ENCODE measurements at places on chromosomes 12 and 14.
A peak's percentile ranks its signal among the peaks of the same experiment; 100 is the strongest.

DNA sequence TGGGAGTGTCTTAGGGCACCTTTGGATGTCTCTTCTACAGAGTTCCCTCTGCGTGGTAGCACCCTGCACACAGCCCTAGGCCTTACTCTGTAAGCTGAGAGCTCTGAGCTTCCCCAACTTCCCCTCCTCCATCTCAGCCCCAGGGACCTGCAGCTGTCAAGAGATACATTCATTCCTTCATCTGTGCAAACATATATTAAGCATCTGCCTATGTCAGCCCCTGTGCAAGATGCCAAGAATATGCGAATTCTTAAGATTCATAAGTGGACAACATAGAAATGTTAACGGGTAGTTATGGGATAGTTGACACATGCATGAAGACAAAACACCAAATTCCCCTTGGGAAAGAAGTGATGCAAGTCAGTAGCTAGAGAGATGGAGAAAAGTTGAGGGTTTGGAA is 190.8 kb downstream of the SLC41A2 start:
- DNase-seq: no peak

DNA sequence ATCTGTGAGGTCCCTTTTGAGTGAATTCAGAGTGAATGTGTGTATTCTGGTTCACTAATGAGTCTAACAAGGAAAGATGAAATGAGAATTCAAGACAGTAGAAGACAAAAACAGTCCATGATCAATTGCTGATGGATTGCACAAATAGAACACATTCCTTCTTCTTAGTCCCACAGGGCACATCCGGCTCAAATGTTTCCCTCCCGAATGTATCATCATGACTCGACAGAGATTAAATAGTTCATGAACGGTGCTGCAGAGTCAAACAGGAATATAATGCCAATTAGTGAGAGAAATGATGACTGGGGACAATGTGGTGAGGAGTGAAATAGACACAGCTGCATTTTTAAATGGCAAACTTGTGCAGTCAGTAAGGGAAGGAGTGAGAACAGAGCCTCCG is 11.5 kb upstream of the SFSWAP start:
- DNase-seq: no peak

DNA sequence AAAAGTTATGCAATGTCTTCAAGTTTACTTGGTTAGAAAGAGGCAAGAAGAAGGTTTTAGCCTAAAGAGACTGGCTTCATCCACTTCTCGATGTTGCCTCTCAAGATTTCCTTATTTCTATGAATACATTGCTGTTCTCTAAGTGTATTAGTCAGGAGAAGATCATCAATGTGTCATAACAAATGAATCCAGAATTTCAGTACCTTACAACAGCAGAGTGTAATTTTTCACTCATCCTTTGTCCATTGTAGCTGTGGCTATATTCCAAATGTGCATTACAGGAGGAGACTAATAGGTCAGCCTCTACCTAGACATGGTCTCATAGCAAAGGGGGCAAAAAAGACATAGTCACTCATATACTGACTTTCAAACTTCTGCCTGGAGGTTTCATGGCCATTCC is 579.1 kb downstream of the PRKD1 start:
- DNase-seq: no peak

- no peak for DNase-seq
Measured at GRCh38 chr12:45599196-45599595, 130.3 kb upstream of the ARID2 start.

- no peak for DNase-seq
Measured at GRCh38 chr12:90020014-90020413, 311.4 kb upstream of the ATP2B1 start.

GRCh38 chr14:22945642-22946041 is 11.2 kb downstream of the HAUS4 start:
- no peak for DNase-seq

- DNase-seq: no peak
Measured at GRCh38 chr14:100576091-100577085, 10.8 kb downstream of the BEGAIN start.

DNA sequence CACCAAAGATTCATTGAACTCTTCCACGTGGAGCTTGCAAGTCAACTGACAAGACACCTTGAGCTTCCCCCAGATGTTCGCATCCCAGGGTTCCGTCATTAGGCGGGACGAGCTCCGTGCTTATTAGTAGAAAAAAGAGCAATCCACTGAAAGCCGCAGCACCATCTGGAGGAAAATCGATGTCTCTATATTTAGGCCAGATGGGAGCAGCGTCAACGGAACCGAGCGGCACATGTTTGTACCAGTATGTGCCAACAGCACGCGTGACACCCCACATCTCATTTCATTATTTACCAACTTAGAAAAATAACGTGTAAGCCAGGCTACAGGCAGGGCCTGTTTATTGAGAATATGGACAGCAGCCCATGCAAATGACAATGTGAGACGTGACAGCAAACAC is 45.8 kb upstream of the TMEM132D start:
- no peak for DNase-seq

DNA sequence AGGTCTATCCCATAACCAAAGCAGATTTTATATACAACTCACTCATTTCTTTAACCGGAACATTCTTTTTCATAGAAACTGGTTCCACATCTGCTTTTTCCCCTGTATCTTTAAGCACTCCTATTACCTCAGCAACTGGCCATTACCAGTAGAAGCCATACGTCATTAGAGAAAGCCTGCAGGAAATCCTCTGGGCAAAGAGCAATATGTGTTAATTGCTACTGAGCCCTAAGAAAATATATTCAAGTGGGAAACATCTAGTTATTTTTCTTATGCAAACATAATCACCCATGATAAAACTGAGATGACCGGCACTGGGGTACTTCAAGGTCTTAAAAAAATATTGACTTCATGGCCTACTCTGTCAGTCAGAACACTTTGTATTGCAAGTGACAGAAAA is 28.2 kb upstream of the CPSF6 start:
- no peak for DNase-seq

- DNase-seq: no peak
Measured at GRCh38 chr12:117622087-117622486, 260.7 kb upstream of the NOS1 start.

- DNase-seq: no peak
Measured at GRCh38 chr12:97216848-97217247, 245.8 kb upstream of the RMST start.

- DNase-seq: no peak
Measured at GRCh38 chr14:103526247-103526913, 2.6 kb upstream of the TRMT61A start.

GRCh38 chr12:79737875-79738718 is 47.3 kb upstream of the PAWR start:
- DNase-seq: no peak

GRCh38 chr14:59333668-59334067 is 131.5 kb downstream of the GPR135 start:
- DNase-seq: no peak

- no peak for DNase-seq
Measured at GRCh38 chr14:101077481-101078074, 174.1 kb upstream of the RTL1 start.

- no peak for DNase-seq
Measured at GRCh38 chr12:132522592-132523380, 32.8 kb downstream of the FBRSL1 start.

DNA sequence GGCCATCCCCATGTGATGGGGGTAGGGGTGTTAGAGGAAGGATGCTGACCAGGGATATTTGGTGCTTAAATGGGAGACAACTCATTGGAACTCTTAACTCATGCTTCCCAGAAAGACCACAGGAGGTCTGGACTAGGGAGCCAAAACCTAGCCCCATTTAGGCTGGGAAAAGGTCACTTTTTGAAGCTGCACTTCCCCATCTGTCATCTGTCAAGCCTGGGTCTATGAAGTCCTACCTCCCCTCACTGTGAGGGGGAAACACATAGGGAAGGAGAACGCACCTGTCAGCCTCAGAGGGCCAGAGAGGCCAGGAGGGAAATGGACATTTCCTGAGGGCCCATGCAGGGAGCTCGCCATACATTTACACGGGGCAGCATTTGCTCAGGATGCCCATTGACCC is 321.0 kb downstream of the BCL11B start:
- no peak for DNase-seq

GRCh38 chr12:30826276-30826675 is 71.5 kb upstream of the CAPRIN2 start:
- no peak for DNase-seq

DNA sequence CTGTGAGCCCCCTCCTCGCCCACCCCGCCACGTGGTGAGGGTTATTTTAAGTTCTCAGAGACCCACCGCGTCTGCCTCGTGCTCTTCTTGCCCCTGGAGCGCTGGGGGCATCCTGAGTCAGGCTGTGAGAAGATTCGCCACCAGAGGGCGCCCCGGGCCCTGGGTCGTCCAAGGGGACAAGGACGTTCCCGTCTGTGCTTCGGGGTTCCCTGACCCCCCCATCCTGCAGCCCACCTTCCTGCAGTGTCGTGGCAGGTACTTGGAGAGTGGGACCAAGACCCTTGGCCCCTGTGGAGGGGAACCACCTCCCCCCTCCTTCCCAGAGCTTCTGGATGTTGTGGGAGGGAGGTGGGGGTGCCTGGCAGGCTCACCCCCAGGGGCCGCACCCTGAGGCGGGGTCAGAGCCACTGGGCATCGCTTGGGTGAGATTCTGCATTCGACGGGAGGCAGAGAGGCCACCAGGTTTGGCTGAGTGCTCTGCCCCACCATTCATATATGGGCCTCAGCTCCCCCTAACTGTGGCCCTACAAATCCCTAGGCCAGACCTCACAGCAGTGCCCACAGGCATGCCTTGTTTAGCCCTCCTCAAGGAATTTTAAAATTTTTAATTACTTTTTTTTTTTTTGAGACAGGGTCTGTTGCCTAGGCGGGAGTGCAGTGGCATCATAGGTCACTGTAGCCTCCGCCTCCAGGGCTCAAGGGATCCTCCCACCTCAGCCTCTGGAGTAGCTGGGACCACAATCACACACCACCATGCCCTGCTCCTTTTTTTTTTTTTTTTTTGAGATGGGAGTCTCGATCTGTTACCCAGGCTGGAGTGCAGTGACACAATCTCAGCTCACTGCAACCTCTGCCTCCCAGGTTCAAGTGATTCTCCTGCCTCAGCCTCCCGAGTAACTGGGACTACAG is 17.0 kb downstream of the RHOF start:
- peak; percentile 81 for DNase-seq

- no peak for DNase-seq
Measured at GRCh38 chr12:15318841-15319240, 3.5 kb upstream of the PTPRO start.

DNA sequence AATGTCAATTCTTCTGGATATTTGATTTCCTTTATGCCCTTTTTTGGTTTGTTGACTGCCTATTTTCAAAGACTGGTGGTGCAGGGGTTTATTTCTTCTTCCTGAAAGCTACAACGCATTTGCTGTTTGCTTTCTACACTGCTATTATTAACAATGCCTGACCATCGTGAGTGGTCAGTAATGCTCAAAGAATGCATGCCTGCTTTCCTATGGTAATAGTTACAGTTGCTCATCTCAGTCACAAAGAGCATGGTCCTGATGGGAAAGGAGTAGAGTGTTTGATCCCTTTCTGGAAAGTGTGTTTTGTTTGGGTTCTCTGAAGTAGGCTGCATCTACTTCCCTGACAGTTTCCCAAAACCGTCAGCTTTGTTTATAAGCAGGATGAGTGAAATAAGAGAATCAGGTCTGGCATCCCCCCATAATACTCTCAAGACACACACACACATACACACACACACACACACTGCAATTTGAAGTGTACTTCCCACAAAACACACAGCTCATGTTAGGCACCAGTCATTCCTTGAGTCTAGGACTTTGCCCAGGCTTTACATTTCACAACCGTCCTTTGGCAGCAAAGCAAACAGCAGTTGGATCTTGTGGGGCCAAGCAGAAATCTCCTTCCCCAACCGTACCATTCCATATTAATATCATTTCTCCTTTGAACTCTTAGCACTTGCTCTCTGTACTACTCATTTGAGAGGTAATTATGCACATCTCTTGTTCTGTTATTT is 56.6 kb downstream of the SUDS3 start:
- DNase-seq: no peak

- no peak for DNase-seq
Measured at GRCh38 chr12:94545935-94546771, 86.5 kb upstream of the CEP83 start.

- DNase-seq: no peak
Measured at GRCh38 chr12:49301760-49302159, 6.8 kb downstream of the PRPH start.

DNA sequence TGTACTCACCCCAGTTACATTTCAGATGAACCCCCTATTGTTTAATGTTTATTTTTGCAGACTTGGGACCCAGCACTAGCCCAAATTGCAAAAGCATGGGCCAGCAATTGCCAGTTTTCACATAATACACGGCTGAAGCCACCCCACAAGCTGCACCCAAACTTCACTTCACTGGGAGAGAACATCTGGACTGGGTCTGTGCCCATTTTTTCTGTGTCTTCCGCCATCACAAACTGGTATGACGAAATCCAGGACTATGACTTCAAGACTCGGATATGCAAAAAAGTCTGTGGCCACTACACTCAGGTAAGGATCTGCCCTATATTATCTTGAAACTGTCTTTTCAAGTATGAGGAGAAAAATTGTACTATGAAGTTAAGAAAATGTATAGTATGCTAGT is 1.2 kb downstream of the GLIPR1 start:
- DNase-seq: no peak

- no peak for DNase-seq
Measured at GRCh38 chr12:102343361-102344121, 136.8 kb downstream of the IGF1 start.

DNA sequence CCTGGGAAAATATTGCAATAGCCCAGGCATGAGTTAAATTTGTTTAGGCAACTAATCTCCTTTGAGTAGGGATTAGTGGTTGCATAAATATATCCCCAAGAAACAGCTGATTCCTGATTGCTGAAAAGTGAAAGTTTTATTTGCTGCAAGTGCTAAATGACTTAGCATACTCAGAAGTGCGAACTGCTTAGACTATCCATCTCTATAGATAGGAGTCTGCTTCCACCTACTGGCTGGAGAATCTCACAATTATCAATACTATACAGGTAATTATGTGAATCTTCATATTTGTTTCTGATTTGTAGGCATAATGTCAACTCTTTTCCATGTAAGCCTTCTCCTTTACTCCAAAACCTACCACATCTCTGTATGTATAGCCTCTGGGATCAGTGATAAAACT is 12.0 kb upstream of the SLCO1B3 start:
- DNase-seq: no peak

GRCh38 chr12:130169256-130169655 is 7.0 kb downstream of the FZD10 start:
- DNase-seq: no peak

Data from activated naive CD8-positive, alpha-beta T cell treated with anti-CD3 and anti-CD28 coated beads, Interleukin-2, amount 50 U/mL, for 16 hours (primary cell).